ENCODE measurements at places on chromosomes 6 and 20.

DNA sequence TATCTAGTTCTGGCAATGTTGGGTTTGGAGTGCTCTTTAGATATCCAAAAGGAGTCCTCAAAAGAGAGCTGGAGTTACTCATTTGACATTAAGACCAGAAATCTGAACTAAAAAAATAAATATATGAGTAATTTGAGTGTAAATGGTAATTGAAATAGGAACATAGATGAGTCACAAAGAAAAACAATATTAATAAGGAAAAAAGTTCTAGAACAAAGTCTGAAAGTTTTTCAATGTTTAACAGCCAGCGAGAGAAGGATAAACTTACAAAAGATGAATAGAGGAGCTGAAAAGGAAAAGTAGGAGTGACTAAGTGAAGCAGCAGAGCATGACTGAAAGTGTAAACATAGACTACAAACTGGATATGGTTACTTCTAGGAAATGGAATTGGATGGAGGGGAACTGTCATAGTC, 46.8 kb downstream of the EPM2A start:
- DNase-seq = no peak

GRCh38 chr6:169520104-169520503, 181.7 kb downstream of the WDR27 start:
- no peak for DNase-seq

DNA sequence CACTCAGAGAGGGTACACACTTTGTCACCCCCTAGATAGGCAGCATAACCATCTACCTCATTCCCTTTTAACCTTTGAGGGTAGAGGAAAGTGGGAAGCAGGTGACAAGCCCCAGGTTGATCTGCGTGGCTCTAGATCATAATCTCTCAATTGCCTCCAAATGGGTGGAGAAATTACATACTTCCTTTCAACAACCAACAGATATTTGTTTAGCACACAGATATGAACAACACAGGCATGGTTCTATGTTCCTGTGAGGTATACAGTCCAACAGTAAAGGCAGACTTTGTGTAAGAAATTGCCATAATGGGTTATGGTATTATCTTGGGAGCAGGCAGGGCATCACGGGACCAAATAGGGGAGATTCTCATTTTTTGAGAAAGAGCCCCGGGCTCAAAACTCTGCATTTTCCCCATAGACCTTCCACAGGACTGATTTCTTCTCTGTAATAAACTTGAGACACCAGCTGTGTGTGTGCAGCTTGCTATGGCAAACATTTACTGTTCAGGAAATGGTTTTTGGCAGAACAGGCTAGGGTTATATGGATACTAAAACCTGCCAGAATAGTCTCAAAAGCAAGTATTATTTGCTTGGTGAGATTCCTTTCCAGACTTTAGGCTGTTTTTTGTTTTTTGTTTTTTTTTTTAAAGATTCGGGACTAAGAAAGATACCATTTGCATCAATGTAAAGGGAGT, 126.2 kb downstream of the CD164 start:
- no peak for DNase-seq

DNA sequence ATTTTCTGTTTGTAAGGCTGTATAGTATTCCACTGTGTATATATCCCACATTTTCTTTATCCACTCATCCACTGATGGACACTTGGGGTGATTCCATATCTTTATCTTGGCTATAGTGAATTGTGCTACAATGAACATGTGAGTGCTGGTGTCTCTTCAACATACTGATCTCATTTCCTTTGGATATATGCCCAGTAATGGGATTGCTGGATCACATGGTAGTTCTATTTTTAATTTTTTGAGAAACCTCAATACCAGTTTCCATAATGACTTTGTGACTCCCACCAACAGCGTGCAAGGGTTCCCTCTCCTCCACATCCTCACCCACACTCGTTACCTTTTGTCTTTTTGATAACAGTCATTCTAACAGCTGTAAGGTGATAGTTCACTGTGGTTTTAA, 166.0 kb downstream of the ARHGAP18 start:
- peak; percentile 44 for DNase-seq

DNA sequence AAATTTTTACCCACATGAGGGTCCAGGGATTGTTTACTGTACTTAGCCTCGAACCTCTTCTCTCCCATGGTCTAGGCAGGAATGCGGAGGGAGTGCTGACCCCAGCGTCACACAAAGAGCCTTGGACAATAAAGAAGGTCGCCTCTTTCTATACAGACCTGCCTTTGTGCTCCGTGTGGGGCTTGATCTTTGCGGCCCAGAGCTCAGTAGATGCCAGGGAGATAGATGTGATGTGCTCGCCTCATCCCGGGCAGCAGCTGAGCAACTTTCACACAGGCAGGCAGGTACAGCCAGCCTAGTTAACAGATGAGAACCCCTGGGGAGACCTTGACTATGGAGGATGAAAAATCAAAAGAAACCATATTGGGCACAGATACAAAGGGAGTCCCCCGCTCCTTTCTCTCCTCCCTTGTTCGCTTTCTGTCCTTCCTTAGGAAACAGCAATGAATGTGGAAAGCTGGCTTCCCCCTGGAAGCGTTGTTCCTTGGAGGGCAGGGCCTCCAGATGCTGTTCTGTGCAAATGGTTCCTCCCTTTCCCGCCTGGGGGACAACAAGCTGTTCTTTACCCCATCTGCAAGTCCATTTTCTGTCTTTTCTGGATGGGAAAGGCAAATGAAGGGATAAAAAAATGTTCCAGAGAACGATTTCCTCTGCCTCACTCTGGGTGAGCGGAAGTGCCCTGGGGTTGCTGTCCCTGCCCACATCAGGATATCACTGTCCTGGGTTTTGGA, 128.3 kb downstream of the OLIG3 start:
- DNase-seq = no peak

DNA sequence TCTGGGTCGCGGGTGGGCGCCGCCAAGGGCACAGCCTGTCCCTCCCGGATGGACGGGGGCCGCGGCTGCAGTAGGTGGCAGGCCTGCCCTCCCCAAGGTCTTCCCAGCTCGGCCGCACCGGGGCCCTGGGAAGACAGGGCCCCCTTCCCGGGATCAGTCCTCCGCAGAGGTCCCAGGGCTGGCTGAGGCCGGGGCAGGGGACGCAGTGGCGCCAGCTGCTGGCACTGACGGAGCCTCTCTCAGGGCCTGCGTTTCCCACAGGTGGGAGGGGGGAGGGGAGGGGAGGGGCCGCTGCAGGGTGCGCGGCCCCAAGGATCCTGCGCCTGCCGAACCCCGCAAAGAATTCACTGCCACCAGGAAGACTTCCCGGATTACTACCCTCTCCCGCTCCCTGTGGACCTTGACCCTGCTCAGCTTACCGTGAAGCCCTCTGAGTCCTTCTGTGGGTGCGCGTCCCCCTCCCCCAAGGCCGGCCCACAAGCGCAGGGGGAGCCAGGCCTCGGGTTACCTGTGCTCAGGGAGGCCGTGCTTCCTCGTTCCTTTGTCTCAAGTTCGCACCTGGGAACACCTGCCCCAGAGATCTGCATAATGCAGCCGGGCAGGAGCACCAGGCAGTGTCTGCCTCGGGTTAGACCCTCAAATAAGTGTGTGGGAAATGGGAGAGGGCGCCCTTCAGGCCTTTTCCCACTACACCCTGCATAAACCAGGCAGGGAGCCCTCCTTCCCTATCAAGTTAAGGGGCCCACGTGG, 5.1 kb downstream of the LZTS3 start:
- no peak for DNase-seq

- no peak for DNase-seq
Observed at GRCh38 chr6:43766964-43767461, 3.0 kb upstream of the VEGFA start.

- no peak for DNase-seq
Observed at GRCh38 chr6:75281653-75282052, 2.9 kb downstream of the TMEM30A start.

DNA sequence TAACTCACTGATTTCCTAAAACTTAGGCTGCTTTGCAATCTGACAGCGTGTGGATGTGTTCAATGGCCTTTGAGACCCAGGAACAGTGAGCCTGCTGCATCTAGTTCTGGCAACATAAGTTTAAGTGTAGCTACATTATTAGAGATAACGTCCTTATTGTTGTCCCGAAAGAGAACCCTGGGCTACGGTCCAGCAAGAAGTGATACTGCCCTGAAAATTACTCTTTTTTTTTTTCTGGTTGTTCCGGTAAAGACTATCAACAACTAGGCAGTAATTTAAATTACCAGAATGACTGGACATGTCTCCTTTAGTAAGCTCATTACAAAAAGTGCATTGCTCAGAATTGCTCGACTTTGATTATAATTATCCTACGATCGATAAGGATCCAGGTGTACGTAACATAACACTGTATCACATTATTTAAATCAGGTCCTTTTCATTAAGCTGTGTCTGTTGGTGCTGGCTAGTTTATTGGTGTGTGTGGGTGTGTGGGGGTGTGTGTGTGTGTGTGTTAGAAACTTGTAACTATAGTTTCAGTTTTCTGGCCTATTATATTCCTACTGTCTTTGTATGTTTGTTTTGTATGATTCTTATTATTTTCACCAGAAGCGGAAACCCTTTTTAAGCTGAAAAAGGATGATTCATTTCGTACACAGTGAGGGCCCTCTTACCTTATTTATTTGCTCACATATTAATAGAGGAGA, 3.0 kb downstream of the TSHZ2 start:
- no peak for DNase-seq

DNA sequence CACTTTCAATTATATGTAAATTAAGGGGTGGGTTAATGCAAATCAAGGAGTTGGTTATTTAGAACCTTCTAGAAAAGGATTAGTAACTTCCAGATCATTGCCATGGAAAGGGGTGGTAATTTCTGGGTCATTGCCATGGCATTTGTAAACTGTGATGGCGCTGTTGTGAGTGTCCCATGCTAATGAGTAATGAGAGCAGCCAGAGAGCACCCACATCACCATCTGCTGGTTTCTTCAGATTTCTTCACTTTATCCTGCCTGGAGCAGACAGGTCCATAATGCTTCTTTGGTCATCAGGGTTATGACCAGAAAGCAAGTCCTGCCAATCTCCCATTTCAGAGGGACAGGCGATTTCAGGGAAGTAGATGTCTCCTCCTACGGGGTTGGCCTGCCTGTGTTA, 311.3 kb upstream of the CNR1 start:
- DNase-seq = no peak

- DNase-seq = no peak
Observed at GRCh38 chr6:5314191-5314865, 53.0 kb downstream of the FARS2 start.

- DNase-seq = peak; percentile 9
Observed at GRCh38 chr20:15236812-15237211, 899.4 kb upstream of the FLRT3 start.

DNA sequence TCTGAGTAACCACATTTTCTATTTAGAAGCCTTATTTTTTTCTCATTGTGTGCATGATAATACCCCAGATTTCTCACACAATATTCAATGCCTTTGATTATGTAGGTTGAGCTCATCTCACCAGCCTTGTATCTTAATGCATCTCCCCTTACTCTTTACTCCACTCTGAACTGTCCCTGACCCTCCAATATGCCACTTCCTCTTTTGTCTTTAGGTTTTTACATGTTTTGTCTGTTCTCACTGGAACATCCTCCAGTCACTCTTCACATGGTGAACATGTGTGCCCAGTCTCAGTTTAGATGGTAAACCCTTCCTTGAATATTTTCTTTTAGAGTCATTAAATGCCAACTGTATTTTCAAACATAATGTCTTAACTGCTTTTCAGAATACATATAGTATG, 392.9 kb upstream of the IMPG1 start:
- DNase-seq = no peak

DNA sequence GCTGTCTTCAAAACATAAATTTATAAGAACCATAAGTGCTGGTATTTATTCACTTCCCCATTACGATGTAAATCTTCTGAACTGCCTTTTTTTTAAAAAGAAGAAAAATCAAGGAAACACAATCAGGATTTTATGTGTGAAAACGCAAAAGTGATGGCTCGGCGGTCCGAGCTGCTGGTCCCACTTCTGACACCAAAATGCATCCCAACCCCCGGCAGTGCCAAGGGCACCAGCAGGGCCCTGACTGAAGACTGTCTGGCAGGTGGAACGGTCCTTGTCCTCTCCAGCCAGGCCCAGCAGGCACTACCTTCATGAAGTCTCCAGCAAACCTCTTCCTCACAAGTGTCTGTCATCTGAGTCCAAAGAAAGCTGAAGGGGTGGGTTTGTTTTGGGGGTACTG, 41.2 kb downstream of the TBC1D7 start:
- no peak for DNase-seq

DNA sequence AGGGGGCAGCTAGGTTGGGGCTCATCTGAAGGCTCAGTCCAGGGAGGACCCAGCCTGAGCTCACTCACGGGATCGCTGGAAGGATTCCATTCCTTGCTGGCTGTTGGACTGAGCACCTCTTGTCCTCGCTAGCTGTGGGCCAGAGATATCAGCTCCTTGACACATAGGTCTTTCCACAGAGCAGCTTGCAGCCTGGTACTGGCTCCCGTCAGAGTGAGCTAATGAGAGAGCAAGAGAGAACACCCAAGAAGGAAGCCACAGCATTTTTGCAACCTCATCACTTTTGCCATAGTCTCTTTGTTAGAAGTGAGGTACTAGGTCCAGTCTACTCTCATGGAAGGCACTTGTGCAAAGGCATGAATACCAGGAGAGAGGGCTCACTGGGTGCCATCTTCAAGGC, 179.9 kb downstream of the CDC5L start:
- DNase-seq = no peak

- DNase-seq = no peak
Observed at GRCh38 chr6:65135567-65135966, 571.5 kb downstream of the EYS start.

DNA sequence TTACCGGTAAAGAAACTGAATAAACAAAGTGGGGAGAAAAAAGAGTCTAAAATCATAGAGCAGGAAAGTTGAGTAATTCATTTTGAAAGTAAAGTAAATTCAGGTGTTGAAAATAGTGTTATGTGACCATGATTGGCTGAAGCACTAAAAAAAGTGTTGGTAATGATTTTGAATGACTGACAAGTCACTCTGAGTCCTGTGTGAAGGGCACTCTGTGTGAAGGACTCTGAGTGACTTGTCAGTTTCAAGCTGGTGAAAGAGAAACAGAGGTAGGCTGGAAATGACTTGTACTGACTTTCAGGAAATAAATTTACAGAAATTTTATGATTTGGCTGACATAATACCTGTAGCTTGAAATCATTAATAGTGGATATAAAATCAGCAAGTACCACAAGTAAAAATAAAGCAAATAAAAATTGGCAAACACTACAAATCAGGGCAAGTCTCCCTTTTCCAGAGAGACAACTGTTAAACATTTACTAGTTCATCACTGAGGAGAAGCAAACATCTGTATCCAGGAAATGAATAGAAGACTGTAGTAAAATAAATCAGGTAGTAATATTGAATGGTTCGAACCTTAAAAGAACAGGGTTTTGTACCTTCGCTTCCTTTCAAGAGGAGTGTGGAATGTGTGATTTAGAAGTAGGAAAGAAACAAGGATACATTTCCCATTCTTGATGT, 630.6 kb downstream of the GRIK2 start:
- no peak for DNase-seq
